Foreskin fibroblast (primary cell): ENCODE measurements at places on chromosomes 7 and 10.
A peak's percentile ranks its signal among the peaks of the same experiment; 100 is the strongest.

- DNase-seq = no peak
These were observed 15.7 kb downstream of the ZFAND2A start for GRCh38 chr7:1144269-1144771.

DNA sequence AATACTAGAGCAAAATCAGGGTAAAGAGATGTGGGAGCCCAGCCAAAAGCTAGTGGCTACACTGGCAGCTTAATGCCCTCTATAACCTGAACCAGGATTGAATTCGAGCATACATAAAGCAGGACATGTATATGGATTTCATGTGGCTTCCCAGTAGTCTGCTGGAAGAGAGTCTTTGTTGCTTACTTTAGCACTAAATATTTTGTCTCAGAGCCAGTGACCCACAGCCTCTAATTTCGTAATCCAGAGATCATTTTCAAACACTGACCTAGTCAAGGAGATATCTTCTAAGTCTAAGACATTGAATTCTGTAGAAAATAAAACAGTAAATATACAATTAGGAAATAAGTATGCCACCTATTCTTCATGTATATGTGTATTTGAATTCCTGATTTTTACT is 64.2 kb upstream of the GNAI1 start:
- DNase-seq = peak; percentile 50

DNA sequence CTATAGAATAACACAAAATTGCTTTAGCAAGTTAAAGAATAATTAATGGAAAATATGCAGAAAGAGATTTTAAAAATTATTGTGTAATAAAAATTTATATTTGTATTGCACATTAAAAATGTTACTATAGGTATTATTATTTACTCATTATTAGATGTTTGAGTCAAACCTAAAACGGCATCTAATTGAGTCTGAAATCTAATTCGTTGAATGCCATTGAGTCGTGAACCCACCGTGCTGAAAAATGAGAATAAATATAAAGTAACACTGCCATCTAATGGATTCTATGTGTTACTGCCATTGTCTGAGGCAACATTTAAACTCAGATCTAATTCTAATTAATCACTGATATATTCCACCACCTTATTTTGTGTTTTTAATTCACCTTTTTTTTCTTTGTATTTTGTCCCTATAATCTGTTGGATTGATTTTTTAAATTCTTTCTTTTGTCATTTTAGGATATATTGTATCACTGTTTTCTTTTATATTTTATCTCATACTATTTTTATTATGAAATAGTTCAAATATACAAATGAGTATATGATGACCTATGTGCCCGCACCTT is 62.2 kb downstream of the SAMD9 start:
- peak; percentile 65 for DNase-seq

DNA sequence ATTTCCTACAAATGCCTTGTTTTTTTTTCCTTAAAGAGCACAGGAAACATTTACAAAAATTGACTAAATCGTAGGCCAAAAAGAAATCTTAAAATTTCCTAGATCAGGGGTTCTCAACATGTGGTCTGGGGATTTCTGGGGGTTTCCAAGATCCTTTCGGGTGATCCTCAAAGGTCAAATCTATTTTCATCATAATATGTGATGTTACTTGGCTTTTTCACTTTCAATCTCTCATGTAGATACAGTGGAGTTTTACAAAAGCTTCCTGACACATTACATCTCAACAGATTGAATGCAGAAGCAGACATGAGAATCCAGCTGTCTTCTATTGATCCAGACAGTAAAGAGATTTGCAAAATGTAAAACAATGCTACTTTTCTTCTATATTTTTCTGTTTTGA is 497.3 kb downstream of the INHBA start:
- no peak for DNase-seq

GRCh38 chr10:79028056-79028430 is 40.7 kb upstream of the ZMIZ1 start:
- no peak for DNase-seq

GRCh38 chr10:105183536-105183935 is 542.4 kb downstream of the SORCS3 start:
- no peak for DNase-seq

GRCh38 chr10:10772411-10772810 is 245.3 kb upstream of the CELF2 start:
- no peak for DNase-seq

DNA sequence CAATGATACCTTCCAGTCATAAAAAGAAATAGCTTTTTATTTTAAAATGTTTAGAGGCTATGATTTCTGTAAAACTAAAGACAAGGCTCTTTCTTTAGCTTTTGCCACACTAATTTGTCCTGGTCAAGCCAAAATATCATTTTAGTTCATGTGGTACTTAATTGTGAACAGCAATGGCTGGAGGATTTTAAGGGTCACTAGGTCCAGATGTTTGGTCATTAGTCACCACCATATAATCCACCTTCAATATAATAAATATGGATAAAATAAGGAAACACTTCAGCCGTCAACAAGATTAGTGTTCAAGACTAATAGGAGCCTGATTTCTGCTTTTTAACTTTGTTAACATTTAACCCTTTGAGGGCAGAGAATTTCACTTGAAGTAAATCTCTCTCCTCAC is 50.0 kb upstream of the HGF start:
- DNase-seq = peak; percentile 21
